ENCODE measurements at places on chromosomes 11 and 22.

- DNase-seq = no peak
These were observed 161.0 kb upstream of the SORL1-AS1 start for GRCh38 chr11:121613724-121614123.

- peak; percentile 96 for DNase-seq
These were observed 20.8 kb upstream of the TXNRD2 start for GRCh38 chr22:19962246-19962908.

DNA sequence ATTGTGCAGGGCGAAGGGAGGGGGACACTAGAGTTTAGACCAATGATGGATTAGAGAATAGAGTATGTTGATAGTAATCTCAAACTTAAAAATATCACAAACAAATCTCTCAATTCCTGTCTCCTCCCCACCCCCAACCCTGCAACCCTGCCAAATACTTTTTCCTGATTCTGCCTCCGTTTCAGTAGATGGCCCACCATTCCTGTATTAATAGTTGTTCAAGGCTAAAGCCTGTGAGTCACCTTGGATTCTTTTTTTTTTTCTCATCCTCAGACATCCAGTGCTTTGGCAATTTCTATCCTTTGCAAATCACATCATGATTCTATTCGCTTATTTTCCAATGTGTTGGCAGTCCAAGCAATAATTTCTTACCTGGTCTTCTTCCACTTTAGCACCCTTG is 207.9 kb downstream of the DYNC2H1 start:
- DNase-seq = no peak

- peak; percentile 42 for DNase-seq
These were observed 46.1 kb upstream of the PRDM11 start for GRCh38 chr11:45100339-45100738.

DNA sequence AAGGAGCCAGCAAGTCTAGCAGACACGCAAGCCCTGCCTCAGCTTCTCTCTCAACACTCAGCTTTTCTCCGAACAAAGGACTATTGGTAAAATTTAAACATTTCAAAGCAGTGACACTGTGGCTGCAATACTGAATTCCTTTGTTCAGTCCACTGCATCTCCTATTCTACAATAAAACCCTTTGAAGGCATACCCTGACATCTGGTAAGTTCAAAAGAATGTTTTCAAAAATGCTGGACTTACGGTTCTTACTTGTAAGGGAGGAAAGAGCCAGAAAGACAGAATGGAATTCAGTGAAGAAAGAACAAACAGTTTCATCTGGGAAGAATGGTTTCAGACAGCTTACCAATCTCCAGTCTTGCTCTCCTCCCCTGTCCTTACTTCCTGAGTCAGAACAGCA is 12.7 kb upstream of the OR8K1 start:
- DNase-seq = no peak

DNA sequence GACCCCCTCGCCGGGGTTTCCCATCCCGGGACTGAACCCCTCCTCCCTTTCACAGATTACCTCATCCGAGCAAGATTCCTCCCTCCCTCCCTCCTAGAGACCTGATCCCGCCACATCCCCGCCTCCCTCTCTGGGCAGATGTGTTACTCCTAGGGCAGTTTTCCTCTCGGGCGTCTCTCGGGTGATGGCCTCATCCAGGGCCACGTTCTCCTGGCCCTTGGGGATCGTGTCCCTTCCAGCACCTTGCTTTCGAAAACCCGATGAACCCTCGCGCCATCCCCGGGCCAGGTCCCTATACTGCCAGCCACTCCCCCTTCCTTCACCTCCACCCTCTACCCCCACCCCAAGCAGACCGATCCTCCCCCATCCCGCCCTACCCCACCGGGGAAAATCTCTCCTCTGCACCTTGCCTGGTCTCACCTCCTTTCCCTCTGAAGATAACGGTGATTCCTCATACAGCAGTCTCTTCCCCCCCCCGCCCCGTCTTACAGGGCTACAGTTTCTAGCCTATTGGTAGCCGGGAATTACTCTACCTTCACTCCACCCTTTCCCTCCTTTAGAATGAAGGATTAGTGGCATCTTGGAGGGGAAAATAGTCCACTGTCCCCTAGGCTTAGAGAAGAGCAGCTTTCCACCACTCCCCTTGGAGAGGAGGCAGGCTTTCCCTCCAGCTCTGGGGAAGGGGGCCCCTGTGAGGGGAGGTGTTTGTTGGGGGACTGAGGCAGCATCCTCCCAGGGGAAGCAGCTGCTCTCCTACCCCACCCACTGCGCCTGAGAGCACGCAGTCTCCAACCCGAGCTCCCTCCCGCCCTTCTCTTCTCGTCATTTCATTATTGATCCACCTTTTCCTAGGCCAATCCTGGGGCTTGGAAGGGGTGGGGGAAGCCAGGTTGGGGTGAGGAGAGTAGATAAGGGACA is 1.2 kb downstream of the KMT2A start:
- peak; percentile 82 for DNase-seq

DNA sequence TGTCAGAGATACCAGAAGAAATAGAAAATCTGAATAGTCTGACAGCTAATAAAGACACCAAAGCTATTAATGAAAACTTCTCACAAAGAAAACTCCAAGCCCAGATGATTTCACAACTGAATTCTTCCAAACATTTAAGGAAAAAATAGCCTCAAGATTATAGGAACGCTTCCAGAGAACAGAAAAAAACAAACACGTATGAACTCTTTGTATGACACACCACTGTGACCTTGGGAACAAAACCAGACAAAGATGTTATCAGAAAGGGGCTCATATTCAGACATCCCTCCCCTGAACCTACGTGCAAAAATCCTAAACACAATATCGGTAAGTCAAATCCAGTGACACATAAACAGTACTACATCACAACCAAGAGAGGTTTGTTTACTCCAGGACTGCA is 23.5 kb downstream of the CERK start:
- no peak for DNase-seq

GRCh38 chr11:77455740-77456139 is 18.2 kb downstream of the PAK1 start:
- DNase-seq = no peak

GRCh38 chr11:128300785-128301184 is 286.6 kb downstream of the ETS1 start:
- no peak for DNase-seq

DNA sequence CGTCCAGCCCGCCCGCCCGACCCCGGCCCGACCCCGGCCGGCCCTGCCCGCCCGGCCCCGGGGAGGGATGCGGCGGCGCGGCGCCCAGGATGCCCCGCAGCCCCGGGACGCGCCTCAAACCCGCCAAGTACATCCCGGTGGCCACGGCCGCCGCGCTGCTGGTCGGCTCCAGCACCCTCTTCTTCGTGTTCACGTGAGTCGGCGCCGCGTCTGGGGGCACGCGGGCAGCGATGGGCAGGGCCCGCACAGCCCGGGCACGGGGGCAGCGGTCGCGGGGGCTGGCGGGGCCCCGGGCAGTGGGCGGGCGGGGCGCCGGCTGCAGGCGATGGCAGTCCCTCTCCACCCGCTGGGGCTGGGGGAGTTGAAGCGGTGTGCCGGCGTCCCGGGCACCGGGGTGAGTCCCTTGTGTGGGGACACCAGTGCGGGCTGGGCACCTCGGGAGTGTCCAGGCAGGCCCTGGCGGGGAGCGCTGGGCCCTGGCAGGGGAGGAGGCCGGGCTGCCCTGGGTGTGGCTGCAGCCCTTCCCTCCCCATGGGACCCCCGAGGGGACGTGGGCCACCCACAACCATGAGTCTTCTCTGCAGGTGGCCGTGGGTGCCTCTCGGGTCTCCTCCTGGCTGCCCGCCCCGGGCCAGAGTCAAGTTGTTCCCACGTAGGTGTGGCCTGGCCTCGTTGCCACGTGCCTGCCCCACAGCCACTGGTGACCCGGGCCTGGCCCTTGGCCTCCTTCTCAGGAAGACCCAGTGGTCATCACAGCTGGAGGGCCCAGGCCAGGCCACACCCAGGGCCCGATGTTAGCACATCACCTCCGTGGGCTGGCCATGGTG is 468 bp downstream of the ZDHHC8 start:
- DNase-seq = peak; percentile 66

DNA sequence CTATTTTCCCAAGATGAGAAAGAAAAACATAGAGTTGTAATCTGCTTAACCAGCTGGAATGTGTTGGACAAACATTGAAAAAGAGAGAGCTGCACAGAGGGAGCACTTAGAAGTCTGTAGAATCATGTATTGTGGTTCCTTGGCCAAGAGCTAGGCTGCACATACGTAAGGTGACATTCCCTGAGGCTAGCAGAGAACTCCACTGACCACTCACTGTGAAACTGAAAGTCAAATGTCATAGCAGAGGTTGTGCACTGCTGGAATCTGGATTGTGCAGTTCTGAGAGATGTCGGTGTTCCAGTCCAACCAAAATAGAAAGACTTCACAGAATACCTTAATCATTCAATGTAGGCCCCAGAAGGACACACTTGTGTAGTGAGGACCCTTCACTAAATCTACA is 772.8 kb upstream of the RAG2 start:
- no peak for DNase-seq

- no peak for DNase-seq
These were observed 6.5 kb downstream of the SF1 start for GRCh38 chr11:64771861-64772260.

- DNase-seq = no peak
These were observed 49.9 kb upstream of the MICAL2 start for GRCh38 chr11:12060385-12060985.

DNA sequence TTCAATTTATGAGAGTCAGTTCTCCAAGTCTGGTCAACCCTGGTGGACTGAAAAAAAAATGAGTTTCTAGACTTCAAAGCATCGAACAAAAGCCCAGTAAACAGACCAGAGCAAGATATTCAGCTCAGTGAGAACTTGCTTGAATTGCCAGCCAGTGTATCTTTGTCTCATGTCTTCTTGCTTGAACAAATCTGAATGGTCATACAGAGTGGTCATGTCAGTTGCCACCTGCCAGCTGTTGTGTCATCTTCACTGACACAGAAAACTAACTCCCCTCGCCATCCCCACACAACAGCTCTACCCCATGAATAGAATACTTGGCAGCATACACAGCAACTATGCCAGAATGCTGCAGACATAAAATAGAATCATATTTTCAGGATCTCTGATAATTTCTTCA is 27.5 kb upstream of the CALCB start:
- no peak for DNase-seq

GRCh38 chr11:61541598-61541997 is 33.0 kb downstream of the LRRC10B start:
- peak; percentile 60 for DNase-seq

GRCh38 chr11:100105255-100105981 is 581.7 kb upstream of the ARHGAP42 start:
- DNase-seq = no peak

GRCh38 chr22:38628444-38628843 is 27.7 kb downstream of the FAM227A start:
- no peak for DNase-seq

DNA sequence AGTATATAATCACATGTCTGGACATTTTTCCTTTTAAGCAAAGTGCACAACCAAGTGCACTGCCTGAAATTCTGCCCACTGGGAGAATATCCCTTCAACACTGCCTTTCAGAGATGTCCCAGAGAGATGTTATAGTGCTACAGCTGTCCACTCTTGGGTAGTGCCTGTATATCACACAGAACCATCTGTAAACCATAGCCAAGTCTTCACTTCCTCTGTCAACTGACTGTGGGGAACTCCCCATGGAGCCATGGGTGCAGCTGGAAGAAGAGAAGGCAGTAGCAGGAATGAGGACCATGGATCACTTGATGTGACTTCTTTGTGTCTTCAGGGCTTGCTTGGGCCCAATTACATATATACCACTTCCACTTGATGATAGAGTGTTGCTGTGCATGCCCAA is 44.6 kb upstream of the LIN7C start:
- no peak for DNase-seq

DNA sequence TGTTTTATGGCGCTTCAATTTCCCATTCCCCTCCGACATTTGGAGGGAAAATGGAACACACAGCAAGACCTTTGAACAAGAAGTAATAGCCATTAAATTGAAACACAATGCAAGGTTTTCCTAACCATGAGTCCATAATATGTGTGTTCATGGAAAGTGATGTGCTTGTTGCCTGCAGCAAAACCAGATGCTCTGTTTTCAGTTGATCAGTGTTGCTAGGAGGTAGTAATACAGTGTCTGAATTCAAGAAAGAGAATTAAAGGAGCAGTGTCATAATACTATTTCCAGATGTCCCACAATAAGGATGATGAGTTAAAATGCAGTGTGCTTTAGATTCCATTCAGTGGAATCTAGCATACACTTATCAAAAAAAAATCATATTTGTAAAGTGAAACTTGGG is 637.4 kb upstream of the API5 start:
- DNase-seq = no peak

DNA sequence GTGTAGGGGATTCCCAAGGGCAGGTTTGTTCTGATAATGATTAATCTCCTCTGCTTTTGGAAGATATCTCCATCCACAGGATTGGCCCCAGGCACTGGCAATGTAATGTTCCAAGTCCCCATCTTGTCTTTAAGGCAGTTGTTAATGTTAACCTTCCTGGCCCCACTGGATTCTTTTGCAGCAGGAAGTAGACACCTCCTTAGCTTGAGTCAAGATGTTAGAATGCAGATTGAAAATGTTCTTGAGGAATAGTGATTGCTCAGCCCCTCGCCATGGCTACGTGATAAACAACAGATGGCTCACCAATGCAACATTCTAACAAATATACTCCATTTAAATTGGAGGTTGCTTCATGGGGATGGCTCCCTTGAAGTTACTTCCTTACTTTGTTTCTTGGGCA is 7.3 kb downstream of the HEPHL1 start:
- DNase-seq = no peak

- DNase-seq = no peak
These were observed 153.8 kb upstream of the E2F8 start for GRCh38 chr11:19394525-19395016.

DNA sequence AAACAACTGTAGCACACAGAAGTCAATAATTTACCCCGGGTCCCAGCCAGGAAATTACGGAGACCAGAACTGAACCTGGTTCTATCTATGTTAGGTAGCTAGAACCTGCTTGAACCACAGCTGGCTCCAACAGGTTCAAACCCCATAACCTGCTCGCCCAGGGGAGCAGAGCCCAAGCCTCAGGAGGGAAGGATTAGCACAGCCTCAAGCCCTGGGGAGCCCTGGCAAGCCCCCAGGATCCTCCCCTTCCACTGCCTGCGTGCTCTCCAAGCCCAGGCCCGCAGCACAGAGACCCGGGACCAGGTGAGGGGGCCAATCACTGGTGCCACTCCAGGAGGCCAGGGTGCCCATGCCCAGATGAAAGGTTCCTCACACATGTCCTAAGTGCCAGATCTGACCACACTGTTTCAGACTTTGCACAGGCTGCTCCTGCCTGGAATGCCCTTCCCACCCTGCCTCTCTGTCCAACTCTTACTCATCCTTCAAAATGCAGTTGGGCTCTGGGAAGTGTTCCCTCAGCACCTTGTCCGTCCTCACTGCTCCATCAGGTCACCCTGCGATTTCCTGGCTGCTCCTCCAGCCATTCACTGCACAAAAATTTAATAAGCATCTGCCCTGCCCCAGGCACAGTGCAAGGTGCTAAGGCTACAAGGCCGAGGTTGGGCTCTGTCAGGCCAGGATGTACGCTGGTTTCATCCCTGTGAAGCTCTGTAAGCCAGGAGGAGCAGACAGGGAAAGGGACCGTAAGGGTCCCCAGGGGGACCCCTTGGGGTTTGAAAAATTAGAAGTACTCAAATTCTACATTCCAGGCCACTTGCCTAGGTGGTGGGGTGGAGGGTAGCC is 32.2 kb downstream of the ARRB1 start:
- no peak for DNase-seq
